SJSA1 (cell line): ENCODE measurements at places on chromosomes 5 and 9.

- DNase-seq, result no peak
Measured at GRCh38 chr5:124130816-124131215, 615.6 kb downstream of the ZNF608 start.

- no peak for DNase-seq
Measured at GRCh38 chr5:86465052-86465838, 152.5 kb upstream of the COX7C start.

GRCh38 chr5:17343675-17344074, 126.2 kb downstream of the BASP1 start:
- peak; percentile 76 for DNase-seq

DNA sequence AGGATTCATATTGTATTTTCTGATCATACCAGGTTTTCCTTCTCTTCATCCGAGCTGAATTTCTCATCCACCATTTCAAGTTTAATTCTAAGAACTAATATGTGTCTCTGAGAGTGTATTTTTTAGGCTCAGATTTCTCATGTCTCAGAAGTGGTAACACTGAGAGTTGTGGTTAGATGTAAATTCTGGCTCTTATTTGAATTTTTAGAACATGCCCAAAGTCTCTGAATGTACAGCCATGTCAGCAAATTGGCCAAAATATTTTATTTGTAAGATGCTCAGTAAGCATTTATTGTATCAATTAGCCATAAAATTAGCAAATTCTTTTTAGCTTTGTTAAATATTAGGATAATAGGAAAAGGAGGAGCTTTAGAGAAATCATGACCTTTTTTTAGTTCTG, 16.6 kb downstream of the SV2C start:
- no peak for DNase-seq

GRCh38 chr9:14907696-14908095, 2.5 kb downstream of the FREM1 start:
- DNase-seq, result no peak

DNA sequence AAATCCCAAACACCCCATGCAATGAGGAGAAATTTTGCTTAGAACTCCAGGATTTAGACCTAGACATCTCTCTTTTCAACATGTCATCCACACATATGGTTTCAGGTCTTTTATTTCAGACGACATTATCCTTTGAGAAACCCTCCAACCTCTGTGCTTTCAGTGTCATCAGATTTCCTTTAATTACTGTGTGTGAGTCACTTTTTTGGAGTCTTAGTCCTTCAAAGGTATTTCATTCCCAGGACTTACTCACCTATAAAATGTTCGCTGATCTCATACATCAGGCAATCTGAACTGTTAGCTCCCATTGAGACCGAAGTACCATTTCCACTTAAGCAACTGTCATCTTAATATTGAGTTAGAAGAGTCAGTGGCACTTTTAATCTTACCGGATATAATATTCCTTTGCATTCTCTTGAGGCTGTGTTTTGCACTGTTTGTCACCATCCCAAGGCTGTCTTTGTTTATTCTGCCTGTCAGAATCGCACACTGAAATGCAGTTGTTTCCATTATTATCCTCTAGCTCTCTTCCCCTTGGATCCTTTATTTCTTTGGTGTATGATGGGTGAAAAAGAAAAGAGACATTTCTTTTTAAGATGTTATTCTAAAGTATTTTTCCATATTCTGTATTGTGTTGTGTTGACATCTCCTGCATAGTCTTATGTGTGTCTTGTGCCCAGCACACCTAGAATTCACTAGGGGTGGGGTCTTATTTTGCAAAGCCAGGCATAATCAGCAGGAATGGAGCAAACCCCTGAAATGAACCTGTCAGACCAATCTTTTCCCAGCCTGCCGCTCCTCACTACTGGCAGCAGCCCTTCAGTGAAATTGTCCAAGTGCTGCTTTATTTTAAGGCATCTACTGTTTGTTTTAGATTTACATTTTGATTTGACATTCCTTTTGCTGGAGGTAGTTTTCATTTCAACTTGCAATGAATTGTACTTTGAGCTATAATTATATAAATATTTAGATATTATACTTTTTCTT, 155.4 kb downstream of the PAM start:
- DNase-seq, result no peak

- no peak for DNase-seq
Measured at GRCh38 chr5:56632199-56632598, 183.2 kb upstream of the MAP3K1 start.

DNA sequence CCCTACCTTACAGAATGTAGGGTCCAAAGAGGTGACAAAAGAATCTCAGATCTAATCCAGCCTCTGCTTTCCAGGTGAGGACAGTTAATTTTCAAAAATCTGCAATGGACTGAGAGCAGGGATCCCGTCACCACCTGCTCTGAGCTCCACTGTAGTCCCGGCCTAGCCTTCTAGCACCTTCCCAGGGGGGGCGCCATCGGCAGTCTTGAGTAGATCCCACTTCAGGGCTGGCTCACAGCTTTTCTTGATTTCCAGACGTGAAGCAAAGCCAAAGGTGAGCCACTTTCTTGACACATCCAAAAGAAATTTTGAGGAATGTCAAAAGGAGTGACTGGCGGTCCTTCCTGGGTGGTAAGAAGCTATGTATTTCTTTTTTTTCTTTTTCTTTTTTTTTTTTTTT, 114.1 kb downstream of the SYK start:
- DNase-seq, result no peak

DNA sequence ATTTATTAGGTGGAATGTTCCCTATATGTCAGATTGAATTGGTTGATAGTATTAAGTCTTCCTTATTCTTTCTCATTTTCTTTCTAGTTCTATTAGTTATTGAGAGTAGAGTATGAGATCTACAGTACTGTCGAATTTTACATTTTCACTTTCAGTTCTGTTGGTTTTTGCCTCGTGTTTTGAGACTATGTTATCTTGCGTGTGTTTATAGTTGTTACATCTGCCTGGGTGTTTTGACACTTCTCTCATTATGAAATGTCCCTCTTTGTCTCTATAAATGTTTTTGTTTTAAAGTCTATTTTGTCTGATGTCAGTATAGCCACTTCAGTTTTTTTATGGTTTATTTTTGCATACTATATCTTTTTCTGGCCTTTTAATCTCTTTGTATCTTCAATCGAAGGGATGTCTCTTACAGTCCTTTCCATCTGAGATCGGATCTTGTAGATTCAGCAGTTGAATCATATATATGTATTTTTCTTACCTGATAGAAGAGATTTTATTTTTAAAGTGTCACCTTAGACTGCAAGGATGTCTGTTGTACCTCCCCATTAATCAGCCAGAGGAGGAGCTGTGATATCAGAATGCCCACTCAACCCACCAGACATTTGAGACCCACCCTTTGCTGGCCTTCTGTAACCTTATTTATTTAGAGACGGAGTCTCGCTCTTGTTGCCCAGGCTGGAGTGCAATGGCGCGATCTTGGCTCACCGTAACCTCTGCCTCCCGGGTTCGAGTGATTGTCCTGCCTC, 20.7 kb downstream of the EHMT1 start:
- no peak for DNase-seq

- DNase-seq, result no peak
Measured at GRCh38 chr5:179731791-179732411, 721 bp upstream of the MAML1 start.

DNA sequence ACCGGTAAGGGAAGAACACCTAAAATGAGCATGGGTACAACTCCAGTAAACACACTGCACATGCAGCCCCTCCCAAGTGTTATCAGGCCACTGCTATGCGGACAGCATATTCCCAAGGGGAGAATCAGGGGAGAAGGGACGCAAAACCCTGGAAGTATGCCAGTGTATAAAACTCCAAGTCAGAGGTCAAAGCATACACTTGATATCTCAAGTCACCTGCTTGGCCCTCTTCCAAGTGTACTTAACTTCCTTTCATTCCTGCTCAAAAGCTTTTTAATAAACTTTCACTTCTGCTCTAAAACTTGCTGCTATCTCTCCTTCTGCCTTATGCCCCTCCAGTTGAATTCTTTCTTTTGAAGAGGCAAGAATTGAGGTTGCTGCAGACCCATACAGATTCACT, 408.1 kb downstream of the HTR1A start:
- DNase-seq, result no peak

GRCh38 chr9:96379461-96379860, 4.0 kb downstream of the SLC35D2 start:
- DNase-seq, result peak; percentile 43

DNA sequence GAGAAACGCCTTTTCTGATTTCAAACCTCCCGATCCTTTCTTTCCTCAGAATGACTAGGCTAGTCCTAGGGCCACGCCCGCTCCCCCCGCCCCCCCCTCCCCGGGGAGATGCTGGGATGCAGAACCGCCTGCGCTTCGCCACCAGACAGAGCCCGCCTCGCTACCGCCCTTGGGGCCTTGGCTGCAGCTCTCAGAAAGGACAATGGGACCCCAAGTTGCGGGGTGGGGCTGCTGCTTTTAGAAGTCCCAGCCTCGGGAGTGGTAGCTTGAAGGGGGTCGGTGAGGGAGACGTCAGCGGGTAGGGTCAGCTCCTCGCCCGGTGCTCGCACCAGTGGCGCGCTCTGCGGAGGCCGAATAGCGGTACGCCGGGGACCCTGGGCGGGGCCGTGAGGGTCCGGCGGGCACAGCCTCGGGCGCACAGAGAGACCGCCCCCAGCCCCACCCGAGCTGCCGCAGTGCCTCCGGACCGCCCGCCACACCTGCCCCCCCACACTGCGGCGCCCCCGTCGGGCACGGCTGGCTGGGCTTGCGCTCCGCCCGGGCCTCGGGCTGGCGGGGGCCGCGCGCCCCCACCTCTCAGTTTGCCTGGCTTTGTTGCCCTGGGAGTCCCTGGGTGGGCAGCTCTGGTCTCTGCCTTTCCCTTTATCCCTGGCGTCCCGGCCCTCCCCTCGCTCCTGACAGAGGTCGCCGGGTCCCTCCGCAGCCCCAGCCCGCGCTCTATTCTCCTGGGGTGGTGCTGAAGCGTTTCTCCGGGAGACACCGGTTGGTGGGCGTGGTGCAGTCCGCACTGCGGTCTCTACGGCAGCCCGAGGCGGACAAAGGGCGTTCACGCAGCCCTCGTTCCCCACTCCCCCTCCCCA, 1.2 kb downstream of the MAP1B start:
- peak; percentile 87 for DNase-seq

DNA sequence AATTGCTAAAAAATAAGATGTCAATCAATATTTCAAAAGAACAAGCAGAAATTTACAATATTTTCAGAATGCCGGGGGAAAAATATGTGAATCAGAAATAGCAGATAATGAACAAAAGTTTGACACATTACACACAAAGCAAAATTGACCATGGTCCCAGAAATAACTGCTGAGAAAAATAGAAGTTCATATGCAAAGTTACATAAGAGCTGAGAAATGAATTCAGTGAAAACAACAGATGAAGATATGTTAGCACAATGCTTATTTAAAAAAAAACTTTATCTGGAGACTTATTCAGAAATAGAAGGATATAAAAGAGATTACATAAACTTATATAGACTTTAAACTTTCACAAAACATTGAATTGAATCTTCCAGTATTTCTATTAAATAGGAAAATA, 1483.7 kb upstream of the ACO1 start:
- no peak for DNase-seq

- DNase-seq, result peak; percentile 71
Measured at GRCh38 chr9:133994353-133995011, 2.4 kb upstream of the VAV2 start.

DNA sequence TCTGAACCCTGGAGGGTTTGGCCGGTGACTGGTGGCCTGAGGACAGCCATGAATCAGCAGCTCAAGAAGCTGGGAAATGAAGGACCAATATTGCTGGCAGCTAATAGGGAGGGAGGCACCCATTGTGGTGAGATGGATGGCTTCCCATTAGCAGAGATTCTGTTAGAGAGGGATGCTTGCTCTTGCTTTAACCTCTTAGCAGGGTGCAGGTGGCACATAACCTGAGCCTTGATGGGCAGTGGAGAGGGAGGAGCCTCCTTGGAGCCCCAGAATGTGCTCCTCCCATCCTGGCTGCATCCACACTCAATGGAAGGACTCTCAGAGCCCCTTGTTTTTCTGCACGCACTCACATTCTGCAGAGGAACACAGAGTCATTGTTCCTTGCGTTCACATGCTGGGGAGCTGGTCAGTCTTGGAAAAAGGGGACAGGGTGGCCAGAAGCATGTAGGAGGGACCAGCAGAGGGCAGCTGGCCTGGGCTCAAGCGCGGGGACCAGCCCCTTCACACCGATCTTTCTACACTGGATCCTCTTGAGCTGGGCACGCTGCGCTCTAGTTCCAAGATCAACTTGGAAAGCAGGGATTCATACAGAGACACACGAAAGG, 161.8 kb downstream of the MED10 start:
- DNase-seq, result no peak

DNA sequence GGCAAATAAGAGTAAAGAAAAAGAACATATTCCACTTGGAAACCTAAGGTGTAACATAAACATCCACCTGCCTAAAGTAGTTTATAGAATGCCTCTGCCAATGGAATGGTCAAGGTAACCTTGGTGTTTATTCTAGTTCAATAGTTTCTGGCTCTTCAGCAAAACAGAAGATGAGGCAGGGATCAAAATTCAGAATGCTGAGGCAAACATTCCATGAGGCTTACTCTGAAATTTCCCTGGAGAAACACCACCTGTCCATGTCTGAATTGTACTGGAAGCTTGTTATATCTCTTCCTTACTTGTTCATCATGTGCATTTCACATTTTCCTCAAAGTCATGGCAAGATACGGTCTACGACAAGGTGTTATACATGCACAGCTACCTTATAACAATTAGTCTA, 1862.4 kb upstream of the ACO1 start:
- no peak for DNase-seq

DNA sequence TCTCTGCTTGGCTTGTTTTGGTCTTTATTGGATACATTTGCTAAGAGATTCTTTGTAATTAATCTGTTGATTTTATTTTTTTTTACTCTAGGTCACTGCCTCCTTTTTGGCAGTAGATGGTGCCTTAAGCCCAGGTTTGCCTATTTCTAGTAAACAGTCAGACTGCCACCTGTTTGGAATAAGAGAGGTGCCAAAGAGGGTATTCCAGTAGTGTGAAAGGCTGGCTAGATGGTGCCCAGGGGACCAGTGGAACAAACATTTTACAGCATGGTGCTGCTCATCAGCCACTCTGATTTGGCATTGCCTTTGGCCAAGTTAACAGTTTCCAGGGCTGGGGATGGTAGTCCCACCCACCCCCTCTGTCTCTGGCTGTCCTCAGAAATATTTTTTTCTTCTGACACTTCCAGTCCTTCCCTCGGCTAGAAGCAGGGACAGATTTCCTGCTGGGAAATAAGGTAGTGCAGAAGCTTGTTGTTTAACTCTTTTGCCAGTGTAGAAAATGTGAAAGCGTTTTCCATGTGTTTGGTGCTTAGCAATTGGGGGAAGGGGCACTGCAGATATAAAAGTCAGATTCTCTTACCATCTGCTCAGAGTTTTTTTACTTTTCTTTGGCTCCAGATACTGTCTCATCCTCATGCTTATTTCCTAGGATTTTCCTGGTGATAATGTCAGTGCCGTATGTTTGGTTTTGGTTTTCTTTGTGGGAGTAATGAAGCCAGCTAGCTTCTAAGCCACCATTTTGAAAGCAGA, 36.6 kb upstream of the FBXL7 start:
- peak; percentile 21 for DNase-seq
